Stimulated activated CD4-positive, alpha-beta T cell treated with anti-CD3 and anti-CD28 coated beads, Interleukin-4, amount 100 ng/mL, for 1 hour (primary cell): ENCODE measurements at places on chromosomes 1 and 21.

DNA sequence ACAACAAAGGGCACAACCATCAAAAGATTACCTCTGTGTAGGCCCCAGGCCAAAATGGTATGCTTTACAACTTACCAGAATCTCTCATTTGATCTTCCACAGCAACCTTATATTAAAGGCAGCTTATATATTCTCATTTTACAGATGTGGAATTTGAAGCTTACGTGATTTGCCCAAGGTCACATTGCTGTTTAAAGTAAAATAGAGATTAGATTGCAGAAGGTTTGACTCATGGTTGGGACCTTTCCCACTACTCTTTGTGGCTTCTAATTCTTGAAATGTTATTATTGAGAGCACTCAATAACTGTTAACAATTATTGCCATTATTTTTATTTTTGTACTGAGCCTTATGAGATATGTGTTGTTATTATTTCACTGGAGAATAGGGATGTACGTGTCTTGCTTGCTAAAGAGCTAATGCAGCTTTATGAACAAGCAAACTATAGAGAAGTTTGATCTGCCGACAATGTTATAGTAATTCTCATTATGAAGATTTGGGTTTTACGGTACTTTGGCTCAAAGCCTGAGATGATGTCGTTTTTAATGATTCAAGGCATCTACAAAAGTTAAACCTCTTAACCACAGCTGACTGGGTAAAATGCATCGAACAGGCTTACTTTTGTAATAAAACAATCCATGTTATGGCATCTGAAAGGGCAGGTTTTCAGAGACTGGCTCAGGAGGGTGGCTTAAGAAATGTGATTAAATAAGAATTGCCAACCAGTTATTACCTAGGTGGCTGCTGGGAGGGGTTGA is 43.3 kb upstream of the TSNAX start:
- DNase-seq, result no peak

GRCh38 chr1:96473791-96474434 is 247.7 kb upstream of the PTBP2 start:
- no peak for DNase-seq

DNA sequence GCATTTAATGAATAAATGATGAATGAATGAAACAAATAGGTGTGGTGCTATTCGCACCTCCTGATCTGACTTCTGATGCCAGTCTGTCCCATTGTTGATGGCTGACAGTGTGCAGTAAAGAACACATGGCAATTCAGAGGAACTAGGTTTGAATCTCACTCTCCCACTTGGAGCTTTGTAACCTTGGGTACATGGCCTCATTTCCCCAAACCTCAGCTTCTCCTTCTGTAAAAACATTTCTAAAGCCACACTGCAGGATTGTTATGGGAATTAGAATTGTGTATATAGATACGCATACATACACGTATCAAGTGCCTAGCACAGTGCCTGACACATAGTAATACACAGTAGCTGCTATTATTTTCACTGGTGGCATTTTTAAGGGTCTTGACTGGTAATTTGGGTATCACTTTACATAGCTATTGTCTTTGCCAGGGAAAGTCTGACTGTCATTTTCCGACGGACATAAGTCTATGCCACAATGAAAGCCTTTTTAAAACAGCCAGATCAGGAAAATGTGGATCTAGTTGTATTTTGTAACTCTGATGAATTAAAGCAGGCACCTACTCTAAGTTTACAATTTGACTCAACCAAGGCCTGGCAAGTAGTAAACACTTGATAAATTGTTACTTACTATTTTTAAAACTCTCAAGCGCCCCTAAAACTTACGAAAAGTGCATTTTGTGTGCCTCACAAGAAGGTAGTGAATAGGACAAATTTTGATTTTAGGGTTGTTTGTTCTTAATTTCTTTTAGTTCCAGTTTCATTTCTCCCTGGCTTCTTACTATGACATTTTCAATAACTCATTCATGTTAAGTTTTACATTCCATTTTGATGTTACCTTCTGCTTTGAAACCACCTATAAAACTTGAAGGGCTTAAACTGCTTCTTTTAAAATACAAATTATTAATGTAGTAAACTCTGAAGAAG is 164.4 kb downstream of the SDCCAG8 start:
- no peak for DNase-seq

DNA sequence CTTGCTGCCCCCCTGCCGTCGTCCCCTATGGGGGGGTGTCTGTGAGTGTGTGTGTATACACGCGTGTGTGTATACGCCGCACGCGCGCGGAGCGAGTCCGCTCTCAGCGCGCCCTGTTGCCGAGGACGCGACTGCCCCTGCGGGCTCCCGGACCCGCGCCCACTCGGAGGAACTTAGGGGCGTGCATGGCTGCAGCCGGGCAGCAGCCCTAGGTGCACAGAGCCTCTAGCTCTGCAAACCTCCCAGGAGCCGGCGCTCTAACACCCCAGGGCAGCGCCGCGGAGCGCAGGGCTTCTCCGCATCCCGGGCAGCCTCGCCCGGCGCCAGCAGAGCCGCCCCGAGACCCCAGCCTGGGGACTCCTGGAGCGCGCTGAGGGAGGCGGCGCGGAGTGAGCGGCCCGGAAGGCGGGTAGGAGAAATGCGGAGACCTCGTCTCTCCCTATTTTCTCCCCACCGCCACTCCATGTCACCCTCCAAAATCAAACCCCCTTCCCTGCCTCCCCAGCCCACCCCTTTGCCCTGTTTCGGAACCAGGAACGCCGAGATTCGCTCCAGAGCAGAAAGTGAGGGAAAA is 574 bp downstream of the ITPKB start:
- DNase-seq, result peak; percentile 52

DNA sequence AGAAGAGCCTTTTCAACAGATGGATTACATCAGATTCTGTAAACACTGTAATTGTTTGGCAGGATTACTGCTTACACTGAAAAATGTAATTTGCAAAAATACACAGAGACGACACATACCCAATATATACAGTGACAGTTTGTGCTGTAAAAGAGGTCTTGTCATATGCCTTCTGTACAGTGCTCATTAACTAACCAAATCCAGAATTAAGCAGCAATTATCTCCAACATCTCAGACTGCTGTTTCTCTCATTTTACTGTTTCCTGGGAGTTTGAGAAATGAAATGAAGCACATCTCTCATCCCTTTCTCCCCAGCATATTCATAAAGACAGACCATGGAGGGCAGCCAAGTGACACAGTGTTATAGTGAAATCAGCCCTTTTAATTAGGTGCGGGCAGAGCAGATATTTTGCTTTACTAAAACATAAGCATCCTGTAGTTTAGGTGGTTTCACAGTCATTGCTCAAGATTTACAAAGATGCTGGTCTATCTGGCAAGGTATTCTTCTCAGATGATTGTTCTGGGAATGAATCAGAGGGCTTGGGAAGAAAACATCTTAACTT is 618.4 kb upstream of the USP24 start:
- DNase-seq, result no peak

DNA sequence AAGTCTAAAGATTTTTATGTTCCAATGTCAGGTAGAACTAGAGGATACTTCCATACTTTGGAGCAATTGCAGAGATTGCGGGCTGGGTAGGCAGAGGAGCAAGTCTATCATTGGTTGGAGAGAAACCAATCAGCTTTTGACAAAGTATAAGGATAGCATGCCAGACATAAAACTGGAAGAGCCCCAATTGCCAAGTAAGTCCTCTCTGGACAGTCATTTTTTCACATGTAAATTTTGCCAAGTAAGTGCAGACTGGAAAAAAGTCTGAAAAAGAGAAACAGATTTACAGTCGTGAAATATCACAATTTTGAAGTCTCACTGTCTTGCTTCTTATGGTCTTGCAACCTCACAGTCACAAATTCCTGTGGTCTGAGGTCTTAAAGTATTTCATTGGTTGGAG is 131.4 kb upstream of the C21orf91 start:
- no peak for DNase-seq

GRCh38 chr1:193118803-193119730 is 2.8 kb upstream of the CDC73 start:
- no peak for DNase-seq

DNA sequence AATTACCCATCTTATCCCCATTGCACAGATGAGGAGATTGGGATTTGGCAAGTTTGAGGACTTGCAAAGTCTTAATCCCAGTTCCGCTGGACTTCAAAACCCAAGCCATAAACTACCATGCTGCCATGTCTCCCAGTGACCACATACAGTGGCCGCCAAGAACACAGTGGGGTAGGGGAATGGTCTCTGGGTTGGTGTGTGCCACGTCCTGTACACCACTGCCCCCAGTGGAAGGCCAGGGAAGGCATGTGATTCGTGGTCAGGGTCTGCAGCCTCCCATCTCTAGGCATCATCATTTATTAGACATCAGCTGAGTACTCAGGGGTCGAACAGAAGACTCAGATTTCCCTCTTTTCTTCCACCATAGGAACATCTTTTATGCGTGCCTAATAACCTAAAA is 76.0 kb downstream of the MAN1C1 start:
- DNase-seq, result peak; percentile 37

- no peak for DNase-seq
Measured at GRCh38 chr1:217889401-217889800, 258.3 kb downstream of the SPATA17 start.

GRCh38 chr1:106456832-106457231 is 599.6 kb upstream of the PRMT6 start:
- no peak for DNase-seq

DNA sequence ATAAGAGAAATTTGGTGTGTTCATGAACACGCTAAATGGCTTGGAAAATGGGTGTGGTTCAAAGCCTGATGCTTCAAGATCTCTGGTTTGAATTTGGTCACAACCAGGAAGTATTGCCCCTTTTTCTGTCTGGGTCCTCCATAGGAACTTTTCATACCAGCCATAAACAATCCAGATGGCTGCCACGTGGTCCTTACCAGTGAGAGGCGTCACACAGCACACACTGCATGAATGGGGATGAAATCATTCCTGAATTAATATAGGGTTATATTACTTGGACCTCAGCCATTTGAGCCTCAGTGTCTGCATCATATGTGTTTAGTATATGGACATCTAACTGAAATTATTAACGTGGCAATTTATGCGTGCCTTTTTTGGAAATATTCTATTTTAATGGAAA is 64.0 kb downstream of the PRRX1 start:
- DNase-seq, result no peak

DNA sequence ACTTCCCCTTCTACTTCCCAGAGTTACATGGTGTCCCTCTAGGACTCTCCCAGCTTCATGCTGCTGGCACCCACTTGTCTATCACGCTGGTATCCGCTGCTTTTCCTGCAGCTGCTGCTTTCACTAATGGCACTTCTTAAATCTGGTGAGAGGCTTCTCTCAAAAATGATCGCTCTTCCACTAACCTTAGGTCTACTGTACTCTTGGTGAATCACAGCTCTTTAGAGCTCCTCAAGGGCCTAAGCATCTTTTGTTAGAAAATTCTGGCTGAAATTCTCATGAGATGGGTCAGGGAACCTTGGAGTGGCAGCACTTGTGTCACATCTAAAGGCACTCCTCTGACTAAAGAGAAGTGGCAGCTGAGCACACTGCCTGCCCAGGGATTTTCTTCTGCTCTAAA is 32.1 kb downstream of the ZMYND12 start:
- DNase-seq, result no peak

DNA sequence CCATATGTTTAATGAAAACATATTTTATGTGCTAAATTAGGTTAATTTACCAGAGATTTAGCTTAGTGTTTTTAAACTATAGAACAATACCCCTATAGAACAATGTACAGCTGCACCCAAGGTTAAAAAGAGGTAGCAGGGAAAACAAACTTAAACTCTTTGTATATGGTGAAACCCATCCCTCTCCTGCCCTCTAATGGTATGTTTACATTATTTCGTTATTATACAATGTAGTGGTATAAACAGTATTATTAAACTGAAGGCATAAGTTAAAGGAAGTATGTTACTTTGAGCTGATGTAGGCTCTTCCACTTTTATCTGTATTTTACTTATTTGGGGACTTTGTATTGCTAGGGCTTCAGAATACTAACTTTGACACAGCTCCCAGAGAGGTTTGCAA is 16.7 kb upstream of the ZYG11A start:
- no peak for DNase-seq

GRCh38 chr1:109890115-109890953 is 20.3 kb upstream of the CSF1 start:
- DNase-seq, result peak; percentile 58

DNA sequence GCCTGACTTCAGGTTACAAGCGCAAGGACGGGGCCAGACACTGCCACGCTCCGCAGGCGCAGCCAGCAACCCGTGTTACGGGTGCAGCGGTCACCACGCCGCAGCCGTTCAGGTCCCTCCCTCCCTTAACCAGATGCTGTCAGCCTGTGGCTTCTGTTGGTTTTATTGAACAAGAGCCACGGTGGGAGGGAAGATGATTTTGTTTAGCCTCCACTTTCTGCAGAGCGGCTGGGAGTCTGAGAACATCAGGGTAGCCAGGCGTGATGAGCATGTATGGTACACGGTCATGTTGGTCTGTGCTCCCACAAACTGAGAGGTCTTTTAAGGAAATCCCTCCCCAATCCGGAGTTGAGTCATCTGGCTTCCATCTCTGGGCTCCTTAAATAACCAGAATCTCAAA is 18.5 kb upstream of the ADARB1 start:
- no peak for DNase-seq

GRCh38 chr1:83706354-83706938 is 292.5 kb downstream of the TTLL7 start:
- DNase-seq, result no peak

- no peak for DNase-seq
Measured at GRCh38 chr1:190179817-190180216, 297.8 kb downstream of the BRINP3 start.

- DNase-seq, result no peak
Measured at GRCh38 chr1:108801101-108801500, 54.6 kb downstream of the STXBP3 start.

- DNase-seq, result no peak
Measured at GRCh38 chr1:228401782-228402640, 4.6 kb downstream of the TRIM11 start.

- no peak for DNase-seq
Measured at GRCh38 chr1:201566933-201567801, 28.2 kb downstream of the NAV1 start.

DNA sequence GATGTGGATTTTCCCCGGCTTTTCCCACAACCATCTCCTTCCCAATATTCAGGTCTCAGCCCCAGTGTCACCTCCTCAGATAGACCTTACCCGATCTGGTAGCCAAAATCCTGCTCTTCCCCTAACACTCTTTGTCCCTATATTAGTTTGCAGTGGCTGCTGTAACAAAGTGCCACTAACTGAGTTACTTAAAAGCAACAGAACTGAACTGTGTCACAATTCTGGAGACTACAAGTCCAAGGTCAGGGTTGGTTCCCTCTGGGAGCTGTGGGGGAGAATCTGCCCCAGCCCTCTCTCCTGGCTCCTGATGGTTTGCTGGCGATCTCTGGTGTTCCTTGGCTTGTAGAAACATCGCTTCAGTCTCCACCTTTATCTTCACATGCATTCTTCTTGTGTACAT is 64.0 kb downstream of the NENF start:
- DNase-seq, result no peak

GRCh38 chr1:33366762-33367484 is 46.0 kb upstream of the A3GALT2 start:
- DNase-seq, result no peak

- no peak for DNase-seq
Measured at GRCh38 chr21:14533499-14534428, 12.4 kb downstream of the SAMSN1 start.
